Smooth muscle cell of the brain vasculature (primary cell): ENCODE measurements at places on chromosomes 4 and X.

- DNase-seq, result no peak
Measured at GRCh38 chr4:99687120-99687519, 29.5 kb upstream of the C4orf54 start.

GRCh38 chrX:19019996-19020395 lies 36.1 kb upstream of the PHKA2 start:
- DNase-seq, result no peak

GRCh38 chr4:169148885-169149284 lies 121.9 kb downstream of the SH3RF1 start:
- DNase-seq, result no peak

- no peak for DNase-seq
Measured at GRCh38 chr4:151833174-151833573, 72.4 kb upstream of the GATB start.

- no peak for DNase-seq
Measured at GRCh38 chrX:102840871-102841705, 96.0 kb upstream of the RAB40AL start.

GRCh38 chr4:48813964-48814363 lies 16.9 kb upstream of the OCIAD1 start:
- no peak for DNase-seq

GRCh38 chrX:3351276-3351675 lies 4.8 kb upstream of the MXRA5 start:
- no peak for DNase-seq
